ENCODE measurements at places on chromosomes 7 and 10.

DNA sequence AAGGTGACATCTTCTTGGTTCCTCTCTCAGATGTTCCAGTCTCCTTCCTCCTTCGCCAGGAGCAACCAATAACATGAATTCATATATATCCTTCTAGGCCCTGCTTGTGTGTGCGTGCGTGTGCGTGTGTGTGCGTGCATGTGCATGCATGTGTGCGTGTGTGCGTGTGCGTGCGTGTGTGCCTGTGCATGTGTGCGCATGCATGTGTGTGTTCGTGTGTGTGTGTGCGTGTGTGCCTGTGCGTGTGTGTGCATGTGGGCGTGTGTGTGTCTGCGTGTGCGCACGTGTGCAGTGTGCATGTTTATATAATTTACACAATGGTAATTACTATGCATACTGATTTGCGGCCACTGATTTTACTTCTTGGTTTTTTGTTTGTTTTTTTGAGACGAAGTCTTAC lies 43.9 kb upstream of the PTF1A start:
- DNase-seq: no peak

- DNase-seq: no peak
These were observed 79.1 kb downstream of the FAM53B start for GRCh38 chr10:124665091-124665490.

GRCh38 chr10:79381804-79382221 lies 34.5 kb downstream of the PPIF start:
- DNase-seq: no peak

DNA sequence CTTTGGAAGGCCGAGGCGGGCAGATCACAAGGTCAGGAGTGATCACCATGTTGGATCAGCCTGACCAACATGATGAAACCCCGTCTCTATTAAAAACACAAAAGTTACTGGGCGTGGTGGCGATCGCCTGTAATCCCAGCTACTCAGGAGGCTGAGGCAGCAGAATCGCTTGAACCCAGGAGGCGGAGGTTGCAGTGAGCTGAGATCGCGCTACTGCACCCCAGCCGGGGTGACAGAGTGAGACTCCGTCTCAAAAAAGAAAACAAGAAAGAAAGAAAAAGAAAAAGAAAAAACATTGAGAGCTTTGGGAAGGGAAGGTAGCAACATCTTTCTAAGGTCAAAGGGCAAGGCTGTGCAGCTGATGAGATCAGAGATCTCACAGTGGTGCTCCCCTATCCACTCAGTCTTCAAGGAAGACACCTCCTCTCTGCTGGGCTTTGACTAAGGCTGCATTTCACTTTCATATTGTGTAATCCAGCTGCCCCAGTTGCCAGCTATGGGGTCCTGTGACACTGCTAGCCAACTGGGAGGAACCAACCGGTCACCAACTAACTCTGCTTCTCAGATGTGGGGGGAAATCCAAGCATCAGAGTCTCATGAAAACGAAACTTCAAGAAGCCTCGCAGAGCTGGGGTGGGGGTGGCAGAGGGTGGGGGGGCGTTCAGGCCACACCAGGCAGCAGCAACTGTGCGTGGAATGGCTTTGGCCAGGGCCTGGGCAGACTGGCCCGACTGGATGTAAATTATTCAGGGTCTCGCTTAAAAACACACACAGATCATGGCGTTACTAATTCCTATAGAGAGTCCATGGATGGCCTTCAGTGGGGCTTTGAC lies 1.5 kb downstream of the IL15RA start:
- no peak for DNase-seq

- DNase-seq: no peak
These were observed 295.2 kb downstream of the TCF7L2 start for GRCh38 chr10:113245286-113245685.

DNA sequence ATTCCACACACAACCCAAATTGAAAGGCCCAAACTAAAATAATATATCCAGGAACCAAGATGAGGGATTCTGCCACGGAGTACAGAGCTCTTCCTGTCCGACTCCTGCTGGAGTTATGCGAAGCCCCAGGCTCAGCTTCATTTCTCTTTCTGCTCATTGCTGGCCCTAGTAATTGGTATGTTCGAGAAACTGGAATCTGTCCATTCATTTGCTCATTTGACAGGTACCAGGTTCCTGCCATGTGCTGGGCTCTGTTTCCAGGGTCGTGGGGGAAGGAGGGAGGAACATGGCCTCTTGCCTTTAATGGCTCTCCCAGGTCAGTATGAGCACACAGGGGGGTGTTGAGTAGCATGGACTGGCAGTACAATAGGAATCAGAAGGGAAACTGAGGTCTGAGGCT lies 179.2 kb upstream of the SHH start:
- no peak for DNase-seq
